ENCODE measurements at places on chromosomes 6 and 20.

GRCh38 chr20:48957533-48957932 is 36.0 kb downstream of the ARFGEF2 start:
- DNase-seq: no peak

DNA sequence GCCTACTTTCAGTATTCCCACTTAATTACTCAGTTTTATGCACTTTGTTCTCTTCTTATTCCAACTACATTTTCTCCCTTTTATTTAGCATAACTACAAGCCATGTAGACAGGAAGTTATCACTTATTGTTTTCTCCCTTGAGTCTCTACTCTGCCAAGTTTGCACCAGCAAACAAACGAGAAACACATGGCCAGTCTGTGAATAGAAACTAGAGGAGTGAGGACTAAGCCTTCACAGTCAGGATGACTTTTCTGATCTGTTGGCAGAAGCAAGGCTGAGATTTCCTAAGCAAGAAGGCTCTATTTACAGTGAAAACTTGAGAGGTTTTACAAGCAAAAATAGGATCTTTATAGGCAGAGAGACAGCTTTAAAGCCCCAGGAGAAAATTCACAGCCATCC is 69.8 kb upstream of the TINAG start:
- no peak for DNase-seq

DNA sequence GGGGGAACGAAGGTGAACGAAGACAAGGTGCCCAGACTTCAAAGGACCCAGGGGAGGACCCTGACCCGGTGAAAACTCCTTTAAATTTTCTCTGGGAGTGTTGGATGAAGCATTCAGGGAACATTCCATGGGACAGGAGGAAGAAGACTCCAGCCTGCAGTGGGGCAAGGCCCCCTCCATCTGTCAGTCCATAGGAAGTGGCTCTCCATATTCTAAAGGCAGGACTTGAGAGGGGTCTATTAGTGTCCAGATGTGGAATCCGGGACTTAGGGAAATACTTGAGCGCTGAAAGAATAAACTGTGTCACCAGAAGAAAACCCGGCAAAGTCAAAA is 3.2 kb upstream of the BPIFA2 start:
- no peak for DNase-seq

GRCh38 chr6:1610497-1611321 is 994 bp downstream of the FOXC1 start:
- peak; percentile 52 for DNase-seq

- DNase-seq: no peak
These were observed 119.6 kb downstream of the CDH4 start for GRCh38 chr20:61371501-61372136.

DNA sequence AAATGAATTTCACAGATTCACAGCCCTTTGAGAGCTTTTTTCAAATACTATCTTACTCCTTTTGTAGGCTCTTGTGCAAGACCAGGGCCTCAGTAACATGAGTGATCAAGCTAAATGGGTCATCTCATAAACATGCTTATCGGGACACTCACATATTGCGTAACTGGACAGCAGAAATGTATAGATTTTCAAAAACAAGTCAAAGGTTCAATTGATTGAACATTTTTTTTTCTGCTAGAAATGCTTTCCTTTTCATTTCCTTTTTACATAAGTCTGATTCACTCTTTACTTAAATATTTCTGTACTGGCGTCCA is 8.7 kb upstream of the SALL4 start:
- no peak for DNase-seq

GRCh38 chr20:58712806-58713731 is 20.5 kb downstream of the NPEPL1 start:
- no peak for DNase-seq

DNA sequence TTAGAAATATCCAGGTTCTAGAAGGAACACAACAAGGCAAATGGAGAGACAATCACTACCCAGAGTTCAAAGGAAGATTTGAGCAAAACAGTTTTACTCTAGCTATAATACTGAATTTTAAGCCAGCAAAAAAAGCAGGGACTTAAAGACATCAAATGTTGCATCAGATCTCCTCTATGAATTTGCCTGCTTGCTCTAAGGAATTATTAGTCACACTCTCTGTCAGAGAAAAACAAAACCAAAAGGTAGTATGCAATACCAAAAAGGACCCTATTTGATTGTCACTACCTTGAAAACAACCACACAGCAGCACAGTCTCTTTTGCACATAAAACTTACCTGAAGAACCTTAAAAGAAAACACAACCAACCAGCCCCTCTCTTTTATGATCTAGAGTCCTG is 46.3 kb downstream of the BTBD9 start:
- DNase-seq: no peak

DNA sequence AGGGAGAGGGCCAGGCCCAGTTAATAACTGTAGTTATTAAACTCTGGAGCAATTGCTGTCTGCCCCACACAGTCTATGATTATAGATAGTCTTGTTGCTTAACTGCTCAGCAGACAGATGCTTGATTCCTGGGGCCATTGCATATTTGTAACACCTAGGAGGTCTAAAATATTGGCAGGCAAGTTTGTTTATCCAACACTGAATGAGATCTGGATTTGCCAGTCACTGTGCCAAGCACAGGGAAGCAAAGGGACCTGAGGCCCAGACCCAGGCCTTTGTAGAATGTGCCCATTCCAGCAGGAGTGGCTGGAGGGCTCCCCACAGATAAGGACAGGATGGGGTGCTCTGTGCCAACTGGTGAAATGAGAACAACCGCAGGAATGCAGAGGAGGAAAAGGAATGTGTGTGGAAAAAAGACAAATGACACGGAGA is 17.6 kb upstream of the ENTPD6 start:
- no peak for DNase-seq

DNA sequence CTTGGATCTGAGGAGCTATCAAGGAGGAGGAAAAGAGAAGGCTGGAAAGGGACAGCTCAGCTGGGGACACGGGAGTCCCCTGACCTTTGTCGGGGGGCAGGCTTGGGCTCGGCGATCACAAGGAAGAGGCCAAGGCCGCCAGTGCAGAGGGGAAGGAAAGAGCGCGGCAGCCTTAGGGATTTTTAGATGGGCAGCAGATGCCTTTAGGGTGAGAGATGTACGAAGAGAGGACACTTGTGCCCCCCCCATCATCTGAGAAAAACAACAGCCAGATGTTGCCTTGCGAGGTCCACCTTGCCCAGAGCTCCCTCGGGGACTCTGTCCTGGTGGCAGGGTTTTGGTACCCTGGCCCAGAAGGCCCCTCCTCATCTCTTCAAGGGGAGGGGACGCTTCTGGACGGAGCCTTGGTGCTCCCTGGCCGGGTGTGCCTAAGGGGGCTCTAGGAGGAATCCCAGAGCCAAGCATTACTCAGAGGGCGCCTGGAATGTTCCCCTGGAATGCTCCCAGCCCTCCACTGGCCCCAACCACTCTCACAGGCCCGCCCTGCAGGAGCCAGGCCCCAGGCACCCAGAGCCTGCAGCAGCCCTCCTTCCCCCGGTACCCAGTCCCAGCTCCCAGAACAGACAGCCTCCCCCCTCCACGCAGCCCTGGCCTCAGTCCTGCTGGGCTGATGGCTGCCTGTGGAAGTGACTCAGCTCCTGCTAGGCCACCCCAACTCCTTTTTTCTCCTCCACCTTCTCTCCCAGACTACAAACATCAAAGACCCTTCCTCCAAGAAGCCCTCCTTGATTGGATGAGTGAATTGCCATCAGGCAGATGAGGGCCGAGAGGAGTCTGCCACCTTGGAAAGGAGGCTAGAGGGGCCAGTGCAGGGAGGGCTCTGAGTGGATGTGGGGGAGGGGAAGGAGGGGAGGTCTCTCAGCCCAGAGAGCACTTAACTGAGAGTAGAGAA is 1.8 kb downstream of the ADAM33 start:
- DNase-seq: peak; percentile 66

- no peak for DNase-seq
These were observed 5.1 kb upstream of the ADAM33 start for GRCh38 chr20:3686867-3687321.

DNA sequence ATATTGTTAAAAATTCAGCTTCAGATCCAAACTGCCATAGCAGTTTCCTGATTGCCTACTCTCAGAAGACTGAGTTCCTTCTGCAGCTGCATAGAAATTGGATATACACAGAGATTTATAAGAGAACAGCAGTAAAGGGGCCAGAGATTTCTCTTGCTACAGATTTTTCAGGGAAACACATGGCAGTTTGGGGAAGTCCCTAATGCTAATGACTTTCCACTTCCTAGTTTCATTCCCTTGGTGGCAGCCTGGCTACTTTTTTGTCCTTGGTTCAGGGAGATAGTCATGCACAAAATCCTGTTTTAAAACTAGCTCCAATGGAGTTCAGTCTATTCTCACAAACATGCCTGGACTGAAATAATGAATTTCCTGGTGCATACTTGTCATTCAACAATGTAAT is 125.3 kb upstream of the PLCB4 start:
- no peak for DNase-seq

GRCh38 chr20:13283869-13284829 is 63.1 kb downstream of the ISM1 start:
- no peak for DNase-seq

DNA sequence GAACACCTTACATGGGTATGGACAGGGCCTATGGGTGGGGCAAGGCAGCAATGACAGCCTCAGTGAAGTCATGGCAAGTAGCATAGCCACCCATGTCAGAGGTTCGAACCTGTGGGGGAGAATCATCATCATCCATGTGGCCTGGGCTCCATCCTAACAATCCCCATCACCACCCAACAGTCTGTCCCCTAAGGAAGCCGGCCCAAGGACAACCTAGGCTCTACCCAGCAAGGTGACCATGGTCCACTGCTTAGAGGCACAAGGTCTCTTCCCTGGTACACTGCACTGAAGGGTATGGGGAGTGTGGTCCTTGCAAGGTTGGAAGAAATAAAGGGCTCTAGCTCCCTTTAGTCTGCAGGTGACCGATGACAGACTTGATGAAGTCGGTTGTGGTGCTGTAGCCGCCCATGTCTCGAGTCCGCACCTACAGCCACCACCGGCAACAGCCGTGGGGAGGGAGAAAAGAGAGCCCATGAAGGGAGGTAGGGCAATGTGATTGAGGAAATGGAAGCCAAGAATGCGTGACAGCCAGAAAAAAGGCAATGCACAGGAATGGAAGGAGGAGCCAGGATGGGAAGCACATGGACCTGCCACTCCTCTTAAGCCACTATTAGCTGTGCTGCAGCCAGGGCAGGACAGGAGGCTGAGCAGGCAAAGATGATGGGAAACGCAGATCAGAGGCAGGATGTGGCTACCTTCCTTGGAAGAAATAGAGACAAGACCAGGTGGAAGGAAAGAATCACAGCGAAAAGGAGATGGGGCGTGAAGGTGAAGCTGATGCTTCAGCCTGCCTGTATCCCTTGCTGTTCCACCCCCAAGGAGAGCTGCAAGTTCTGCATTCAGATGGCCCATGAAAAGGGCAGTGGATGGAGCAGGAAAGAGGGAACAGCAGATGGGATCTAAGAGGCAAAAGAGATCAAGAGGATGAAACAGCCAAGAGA is 5.3 kb downstream of the IDH3B start:
- DNase-seq: peak; percentile 47

DNA sequence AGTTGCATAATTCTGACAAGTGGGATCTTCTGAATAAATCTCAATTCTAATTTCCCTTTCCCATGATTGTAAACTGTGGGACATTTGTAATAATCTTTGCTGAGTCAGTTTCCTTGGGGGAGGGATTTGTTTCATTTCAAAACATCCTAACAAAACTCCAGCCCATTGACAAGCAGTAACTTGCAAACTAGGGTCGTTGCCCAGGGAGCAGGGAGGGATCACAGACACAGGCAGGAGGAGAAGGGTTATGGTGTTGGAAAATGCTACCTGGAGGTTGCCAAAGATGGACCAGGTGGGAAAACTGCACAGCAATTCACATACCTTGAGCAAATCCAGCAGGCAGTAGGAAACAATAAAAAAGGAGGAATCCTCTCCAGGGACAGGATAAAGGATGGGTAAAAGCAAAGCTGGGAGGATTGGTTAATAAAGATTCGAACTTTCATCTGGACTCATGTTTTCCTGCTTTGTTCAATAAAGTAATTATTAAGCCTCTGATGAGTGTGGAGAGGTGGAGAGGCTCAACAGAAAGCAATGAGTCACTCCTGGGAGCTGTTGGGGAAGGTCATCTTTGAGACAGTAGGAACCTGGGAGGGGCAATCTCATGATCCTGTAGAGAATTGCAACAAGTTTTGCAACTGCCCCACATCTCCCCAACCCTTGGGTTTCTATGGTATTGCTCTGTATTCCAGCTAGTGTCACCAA is 87.3 kb upstream of the AKIRIN2 start:
- DNase-seq: peak; percentile 21

DNA sequence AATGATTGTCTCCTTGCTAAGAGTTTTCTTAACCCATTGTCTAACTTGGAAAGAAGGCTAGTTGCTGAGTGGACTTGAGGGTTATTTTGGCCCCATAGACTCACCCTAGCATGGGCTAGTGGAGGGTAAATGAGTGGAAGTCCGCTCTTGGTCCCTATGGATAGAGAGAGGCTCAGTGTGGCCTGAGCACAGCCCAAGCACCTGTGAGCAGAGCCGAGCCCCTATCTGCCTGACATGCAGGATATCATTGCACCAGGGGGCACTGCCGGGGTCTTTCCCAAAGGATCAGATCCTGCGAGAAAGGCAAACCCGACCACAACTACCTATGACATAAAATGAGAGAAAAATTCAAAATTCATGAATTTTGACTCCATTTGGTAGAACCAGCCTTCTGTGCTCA is 70.6 kb upstream of the GGTLC1 start:
- peak; percentile 13 for DNase-seq

- DNase-seq: no peak
These were observed 5.4 kb downstream of the DSP start for GRCh38 chr6:7546896-7547295.

DNA sequence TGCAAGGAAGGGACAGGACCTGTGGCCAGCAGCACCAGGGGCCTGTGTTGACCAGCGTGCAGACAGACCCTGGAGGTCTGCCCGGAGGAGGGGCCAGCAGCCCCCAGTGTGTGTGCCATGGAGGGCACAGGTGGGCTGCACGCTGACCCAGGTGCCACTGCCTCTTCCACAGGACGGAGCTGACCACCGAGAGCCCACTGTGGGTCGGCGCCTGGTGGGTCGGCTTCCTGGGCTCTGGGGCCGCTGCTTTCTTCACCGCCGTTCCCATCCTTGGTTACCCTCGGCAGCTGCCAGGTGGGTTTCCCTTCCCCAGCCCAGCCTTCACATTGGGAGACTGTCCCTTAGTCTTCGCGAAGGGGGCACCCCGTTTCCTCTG is 17.9 kb downstream of the SLCO4A1 start:
- DNase-seq: no peak

- DNase-seq: no peak
These were observed 390.0 kb downstream of the MMUT start for GRCh38 chr6:49072885-49073620.

DNA sequence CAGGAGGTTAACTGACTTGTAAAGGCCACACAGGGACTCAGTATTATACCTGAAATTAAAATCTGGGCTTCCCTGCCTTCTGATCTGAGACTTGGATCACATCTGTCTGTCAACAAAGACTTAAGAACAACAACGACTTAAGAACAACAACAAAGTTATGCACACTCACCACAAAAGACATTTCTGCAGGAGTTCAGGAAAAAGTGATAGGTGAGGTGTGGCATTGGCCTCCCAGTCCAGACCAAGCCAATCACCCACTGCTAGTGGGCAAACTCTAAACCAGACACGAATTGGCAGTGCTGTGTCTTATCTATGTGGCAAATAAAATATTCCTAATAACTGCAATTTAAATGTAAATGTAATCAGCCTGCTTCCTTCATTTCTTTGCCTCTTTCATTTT is 61.3 kb downstream of the PRDM1 start:
- DNase-seq: no peak

- no peak for DNase-seq
These were observed 138.4 kb upstream of the SPACA1 start for GRCh38 chr6:87908978-87909811.

- DNase-seq: no peak
These were observed 78.0 kb downstream of the EDN3 start for GRCh38 chr20:59378396-59378795.

- DNase-seq: no peak
These were observed 61.0 kb upstream of the SLCO4A1 start for GRCh38 chr20:62581308-62581707.
